ENCODE measurements at places on chromosomes 7 and 10.

GRCh38 chr10:47025253-47025539, 114.0 kb downstream of the PTPN20 start:
- DNase-seq: no peak

- DNase-seq: peak; percentile 56
These were observed at the start of gene PRF1 for GRCh38 chr10:70602665-70603448. Gene PRF1, minus strand, starts transcription at chr10:70602741. Its CDS starts 1,839 bp downstream, at chr10:70600902.

GRCh38 chr7:158733775-158734494, 29.3 kb upstream of the NCAPG2 start:
- DNase-seq: no peak

DNA sequence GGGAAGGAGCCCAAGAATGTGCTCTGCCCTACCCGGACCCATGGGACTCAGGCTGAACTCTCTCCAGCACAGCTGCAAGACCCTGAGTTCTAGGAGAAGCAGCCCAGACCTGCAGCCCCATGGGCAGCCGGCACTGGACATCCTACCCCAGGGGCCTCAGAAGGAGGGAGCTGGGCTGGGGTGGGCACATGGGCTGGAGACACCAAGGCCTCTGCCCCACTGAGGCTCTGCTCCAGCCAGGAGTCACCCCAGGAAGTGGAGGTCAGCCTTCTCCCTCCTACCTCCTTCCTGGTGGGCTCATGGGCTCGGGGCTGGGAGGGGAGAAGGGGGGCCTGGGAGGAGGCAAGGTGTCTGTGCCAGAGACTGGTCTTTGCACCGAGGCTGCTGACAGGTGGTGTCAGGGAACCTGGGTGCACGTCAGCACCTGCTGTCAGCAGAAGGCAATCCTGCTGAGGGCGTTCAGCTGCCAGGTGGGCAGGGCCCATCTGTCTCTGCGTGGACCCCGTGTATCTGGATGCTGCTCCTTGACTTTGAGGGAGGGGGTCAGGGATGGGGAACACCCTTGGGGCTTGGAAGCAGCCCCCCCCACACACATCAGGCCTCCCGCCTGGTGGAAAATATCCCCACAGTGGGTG, 95.2 kb downstream of the PDGFA start:
- no peak for DNase-seq

GRCh38 chr10:86331861-86332260, 34.7 kb downstream of the GRID1 start:
- no peak for DNase-seq

DNA sequence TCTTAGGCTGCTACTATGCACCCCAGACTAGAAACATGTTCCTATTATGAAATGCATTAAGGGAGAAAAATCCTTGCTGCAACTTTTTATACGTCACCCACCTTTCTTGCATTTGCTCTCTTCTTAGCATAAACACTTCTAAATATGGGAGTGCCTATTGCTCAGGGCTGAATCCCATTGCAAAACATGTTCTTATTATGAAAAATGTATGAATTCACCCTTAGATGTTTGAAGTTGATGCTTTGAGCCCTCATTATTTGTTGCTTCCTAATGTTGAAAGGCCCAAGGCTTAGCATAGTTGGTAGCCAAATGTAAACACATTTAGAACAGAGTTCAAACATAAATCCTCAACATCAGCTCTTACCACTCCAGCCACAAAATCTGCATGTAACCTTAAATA, 52.8 kb downstream of the BMPER start:
- DNase-seq: no peak

- DNase-seq: no peak
These were observed 299.4 kb upstream of the VSTM2A start for GRCh38 chr7:54242776-54243175.

- DNase-seq: no peak
These were observed 10.9 kb downstream of the RNF32 start for GRCh38 chr7:156651474-156651873.

- no peak for DNase-seq
These were observed 478.9 kb downstream of the KCNMA1 start for GRCh38 chr10:77158666-77159065.

DNA sequence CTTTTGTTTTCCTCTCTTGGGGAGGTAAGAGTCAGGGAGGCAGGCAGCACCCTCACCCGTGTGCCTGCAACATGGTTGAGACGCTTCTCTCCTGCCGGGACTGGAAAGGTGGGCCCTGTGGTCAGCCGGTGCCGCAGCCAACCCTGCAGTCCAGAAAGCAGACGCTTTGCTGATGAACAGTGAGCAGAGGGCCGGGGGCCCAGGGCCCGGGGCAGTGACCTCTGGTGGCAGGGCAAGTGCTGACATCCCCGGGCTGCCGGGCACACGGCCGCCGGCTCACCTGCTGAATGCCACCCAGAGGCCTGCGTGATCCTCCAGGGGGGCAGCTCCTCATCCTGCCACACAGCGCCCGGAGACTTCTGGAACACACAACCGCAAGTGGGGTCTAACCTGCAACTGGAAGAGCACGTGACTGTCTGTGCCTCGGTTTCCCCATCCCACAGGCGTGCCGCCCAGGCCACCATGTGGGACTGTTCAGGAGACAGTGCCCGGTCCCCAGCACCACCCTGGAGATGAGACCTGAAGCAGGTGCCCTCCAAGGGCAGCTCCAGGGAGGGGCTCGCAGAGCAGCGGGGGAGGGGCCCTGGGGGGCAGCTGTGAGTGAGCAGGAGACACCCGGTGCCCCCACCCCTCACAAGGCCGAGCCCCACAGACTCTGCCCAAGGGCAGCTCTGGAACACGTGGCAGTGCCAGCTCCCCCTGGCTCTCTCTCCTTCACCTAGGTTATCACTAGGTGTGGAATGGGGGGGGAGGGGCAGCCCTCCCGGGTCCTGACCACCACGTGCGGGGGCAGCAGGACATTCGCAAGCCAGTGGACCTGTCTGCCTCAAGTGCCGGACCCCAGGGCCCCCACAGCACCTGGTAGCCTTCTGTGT, 2.2 kb upstream of the ADGRA1 start:
- DNase-seq: no peak

DNA sequence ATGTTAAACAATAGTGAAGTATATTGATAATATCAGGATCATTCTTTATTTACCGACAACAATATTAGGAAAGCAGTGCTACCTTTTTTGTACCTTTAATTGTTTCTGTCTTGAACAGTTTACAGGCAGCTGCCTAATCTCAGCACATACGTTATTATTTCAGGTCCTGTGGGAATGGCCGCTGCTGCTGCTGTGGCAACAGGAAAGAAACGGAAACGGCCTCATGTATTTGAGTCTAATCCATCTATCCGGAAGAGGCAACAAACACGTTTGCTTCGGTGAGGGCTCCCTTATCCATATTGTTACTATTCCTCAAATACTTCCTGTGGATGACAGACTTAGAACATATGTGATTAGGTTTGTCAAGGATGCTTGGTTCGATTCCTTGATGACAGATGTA, 59.7 kb downstream of the NRF1 start:
- DNase-seq: no peak

- DNase-seq: no peak
These were observed 37.4 kb downstream of the VCL start for GRCh38 chr10:74035303-74035702.

DNA sequence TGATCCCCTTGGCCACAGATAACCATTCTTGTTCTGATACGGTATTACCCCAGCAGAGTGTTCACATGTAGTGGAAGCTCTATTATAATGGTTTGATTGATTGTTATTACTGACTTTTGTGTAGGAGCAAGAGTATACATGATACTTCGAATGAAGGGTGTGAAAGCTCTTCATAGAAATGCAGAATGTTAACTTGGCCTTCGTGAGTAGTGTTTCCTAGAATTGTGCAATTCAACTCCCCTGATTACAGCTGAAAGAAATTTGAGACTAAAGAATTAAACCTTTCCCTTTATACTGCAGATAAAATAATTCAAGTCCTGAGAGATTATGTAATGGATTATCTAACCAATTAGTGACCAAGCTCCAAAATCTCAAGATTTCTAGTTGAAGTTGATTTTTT, 38.2 kb downstream of the MKLN1 start:
- DNase-seq: no peak

DNA sequence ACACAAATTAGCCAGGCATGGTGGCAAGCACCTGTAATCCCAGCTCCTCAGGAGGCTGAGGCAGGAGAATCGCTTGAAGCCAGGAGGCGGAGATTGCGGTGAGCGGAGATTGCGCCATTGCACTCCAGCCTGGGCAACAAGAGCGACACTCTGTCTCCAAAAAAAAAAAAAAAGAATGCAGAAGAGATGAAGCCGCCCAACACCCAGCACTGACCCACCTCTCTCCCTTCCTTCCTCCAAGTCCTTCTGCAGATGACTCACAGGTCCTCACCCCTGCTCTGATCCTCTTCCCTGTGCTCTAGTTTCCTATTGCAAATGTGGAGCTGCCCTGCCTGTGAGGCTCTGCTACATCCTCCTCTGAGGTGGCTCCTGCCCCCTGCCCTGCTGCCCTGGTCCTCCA, 22.0 kb upstream of the OPALIN start:
- no peak for DNase-seq

- no peak for DNase-seq
These were observed 74.1 kb downstream of the GTF2IRD1 start for GRCh38 chr7:74527842-74528241.

- DNase-seq: no peak
These were observed 71.3 kb downstream of the HDAC9 start for GRCh38 chr7:18566829-18567228.

- no peak for DNase-seq
These were observed 447.6 kb upstream of the ZMIZ1 start for GRCh38 chr10:78620985-78621799.
